ENCODE measurements at places on chromosomes 1 and 21.
A peak's percentile ranks its signal among the peaks of the same experiment; 100 is the strongest.

DNA sequence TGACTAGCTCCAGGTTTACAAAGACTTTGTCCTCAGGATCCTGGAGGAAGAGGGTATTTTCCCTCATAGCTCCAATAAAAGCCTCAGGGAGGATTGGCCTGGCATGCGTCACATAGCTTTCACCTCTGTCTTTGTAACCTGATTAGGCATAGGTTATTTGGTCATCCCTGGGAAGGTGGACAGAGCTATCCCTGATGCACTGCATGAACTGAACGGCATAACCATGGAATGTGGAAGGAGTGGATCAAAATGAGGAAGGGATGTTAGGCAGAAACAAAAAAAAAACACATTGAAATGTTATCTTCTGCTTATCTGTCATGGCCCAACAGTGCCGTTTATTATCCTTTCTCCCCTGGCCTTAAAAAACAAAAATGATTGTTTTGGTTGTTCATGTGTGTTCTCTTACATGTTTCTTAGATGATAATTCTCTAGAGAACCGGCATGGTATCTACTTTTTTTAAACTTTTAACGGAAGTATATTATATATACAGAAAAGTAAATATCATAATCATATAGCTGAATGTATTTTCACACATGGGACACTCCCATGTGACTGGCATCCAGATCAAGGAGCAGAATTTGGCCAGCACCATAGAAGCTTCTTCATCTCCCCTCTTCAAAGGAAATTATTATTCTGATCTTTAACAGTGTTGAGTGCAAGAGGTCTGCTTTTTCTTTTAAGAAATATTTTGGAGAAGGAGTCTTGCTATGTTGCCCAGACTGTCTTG lies 85.3 kb downstream of the RPS6KC1 start:
- no peak for DNase-seq

- DNase-seq: no peak
Measured at GRCh38 chr1:172867216-172867818, 183.4 kb downstream of the TNFSF18 start.

DNA sequence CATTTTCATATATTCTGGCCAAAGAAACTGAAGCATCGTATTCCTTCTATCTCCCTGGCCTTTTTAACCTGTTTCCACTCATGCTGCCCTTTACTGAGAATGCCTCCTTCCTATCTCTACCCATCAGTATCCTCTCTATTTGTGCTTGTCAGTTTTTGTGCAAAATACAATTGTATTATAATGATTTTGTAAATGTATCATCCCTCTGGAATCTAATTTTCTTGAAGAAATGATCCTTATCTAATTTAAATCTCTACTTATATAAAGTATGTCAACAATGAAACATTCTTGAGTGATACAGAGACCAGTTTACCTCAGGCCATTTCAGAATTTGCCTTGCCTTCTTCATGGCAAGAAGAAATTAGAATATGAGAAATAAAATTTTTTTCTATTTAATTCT lies 59.0 kb upstream of the TEKT2 start:
- no peak for DNase-seq

GRCh38 chr1:168102487-168102886 lies 34.2 kb downstream of the GPR161 start:
- no peak for DNase-seq

DNA sequence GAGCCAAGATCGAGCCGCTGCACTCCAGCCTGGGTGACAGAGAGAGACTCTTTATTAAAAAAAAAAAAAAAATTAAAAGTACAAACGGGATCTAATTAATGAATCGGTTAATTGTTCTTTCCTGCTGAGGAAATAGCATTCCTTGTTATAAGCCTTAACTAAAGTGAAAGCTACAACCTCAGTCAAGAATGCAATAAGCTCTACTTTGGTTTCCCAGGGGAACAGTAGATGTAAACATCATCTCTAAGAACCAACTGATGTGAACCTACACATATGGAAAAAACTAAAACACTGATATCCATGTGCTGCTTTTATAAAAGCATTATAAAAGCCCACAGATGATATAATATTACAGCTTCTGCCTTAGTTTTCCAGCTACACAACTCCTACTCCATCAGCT lies 41.9 kb downstream of the LPGAT1 start:
- DNase-seq: no peak

DNA sequence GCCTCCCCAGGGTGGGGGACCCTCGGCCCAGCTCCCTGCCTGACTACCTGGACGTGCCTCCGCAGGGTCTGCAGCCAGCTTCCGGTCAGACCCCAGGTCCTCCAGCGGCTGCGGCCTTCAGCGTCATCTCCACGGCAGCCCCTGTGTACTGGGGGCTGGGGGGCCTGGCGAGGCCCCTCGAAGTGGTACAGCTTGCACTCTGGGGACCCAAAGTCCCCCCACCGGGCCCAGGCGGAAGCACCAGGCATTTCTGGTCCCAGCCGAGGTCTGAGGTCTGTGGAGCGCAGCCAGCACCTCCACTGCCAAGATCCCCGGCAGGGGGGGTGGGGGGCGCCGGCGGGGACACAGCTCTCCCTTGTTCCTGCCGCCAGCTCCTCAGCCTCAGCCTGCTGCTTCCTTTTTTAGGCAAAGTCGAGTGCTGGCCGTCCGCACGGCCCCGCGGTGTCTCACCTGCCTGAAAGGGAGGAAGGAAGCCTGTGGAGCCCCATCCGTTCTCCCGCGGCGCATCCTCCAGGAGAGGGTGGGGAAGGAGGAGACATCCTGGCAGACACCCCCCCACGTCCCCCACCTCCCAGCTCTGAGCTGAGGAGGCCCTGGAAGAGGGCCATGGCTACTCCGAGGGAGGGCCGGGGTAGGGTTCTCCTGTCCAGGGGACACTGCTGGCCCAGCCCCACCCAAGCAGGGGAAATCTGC lies 1.2 kb upstream of the VWA1 start:
- DNase-seq: peak; percentile 80

- DNase-seq: no peak
Measured at GRCh38 chr1:181064011-181064623, 24.4 kb upstream of the IER5 start.

DNA sequence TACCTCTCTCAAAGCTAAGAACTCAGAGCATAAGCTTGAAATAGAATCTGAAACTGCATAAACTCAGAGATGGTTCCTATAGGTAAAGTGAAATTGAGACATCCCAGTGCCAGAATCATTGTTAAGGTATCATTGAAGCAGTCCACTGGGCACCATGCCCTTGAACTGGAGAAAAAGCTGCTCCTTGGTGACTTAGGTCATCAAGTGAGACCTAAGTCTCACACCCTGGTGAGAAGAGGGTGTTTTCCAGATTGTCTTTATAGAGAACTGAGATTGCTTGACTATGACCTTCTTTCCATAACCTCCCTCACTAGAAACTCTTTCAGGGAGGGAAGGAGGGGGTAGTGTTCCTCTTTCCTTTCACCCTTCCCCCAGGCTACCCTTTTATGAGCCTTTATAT lies 9.4 kb upstream of the ATP6V1G3 start:
- DNase-seq: no peak

- DNase-seq: no peak
Measured at GRCh38 chr1:68758666-68759209, 261.9 kb upstream of the DEPDC1 start.

GRCh38 chr21:34889320-34889675 lies 159.8 kb downstream of the RUNX1 start:
- DNase-seq: no peak

DNA sequence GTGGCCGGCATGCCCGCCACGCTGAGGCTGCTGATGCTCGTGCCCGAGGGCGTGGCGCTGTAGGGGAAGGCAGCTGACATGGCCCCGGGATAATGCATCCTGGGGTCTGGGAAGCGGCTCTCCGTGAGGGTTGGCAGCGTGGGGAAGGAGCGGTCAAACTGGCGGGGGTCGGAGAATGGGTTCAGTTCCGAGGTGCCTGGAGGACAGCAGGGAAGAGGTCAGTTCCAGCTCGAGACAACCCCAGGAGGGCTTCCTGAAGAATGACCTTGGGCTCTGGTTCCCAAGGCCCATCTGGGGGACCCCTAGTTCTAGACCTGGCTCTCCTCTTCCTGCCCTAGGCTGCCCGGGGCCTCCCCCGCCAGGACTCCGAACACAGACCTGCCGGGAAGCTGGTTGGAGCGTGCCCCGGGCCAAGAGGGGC lies 27.6 kb downstream of the RUNX3 start:
- DNase-seq: no peak

GRCh38 chr1:53296117-53296749 lies 31.6 kb downstream of the LRP8 start:
- no peak for DNase-seq

- no peak for DNase-seq
Measured at GRCh38 chr1:18946550-18947381, 9.7 kb downstream of the IFFO2 start.

- no peak for DNase-seq
Measured at GRCh38 chr1:150619576-150620509, 9.6 kb downstream of the ENSA start.

DNA sequence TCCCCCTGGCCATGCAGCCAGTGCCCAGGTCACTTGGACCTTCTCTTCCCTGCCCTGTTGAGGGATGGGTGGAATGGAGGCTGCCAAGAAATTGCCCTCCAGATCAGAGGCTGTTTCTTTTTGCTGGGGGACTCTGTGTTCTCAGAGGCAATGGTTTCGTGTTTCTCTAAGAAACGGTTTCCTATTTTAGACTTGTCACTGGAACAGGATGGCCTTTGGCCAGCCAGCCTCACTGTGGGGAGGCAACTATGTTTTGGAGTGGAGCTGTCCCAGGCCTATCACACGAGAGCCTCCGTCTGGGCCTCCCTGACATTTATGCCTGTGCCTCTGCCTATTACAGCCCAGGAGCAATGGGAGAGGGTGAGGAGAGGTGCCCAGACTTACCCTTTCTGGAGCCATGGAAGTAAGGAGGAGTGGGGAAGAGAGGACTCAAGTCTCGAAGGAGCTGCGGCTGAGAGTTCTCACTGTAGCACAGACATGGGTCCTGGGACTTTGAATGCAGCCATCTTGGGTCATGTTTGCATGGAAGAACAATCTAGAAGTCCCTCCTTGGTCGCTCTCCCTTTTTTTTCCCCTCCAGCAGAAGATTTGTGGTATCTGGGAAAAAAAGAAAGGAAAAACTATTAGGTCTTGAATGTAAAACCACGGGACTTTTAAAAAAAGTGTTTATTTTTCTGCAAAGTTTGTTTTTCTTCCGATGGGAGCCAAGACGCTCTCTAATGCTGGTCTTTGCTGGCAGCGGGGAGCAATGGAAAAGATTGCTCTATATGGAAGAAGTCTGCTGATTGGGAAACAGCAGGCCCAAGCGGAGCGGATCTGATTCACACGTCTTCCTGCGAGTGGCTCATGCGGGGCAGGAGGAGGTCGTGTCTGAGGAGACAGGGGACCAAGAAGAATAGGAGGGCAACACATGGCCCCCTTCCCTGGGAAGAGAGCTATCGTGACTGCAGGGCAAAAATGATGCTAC lies 219.2 kb downstream of the FOXD2 start:
- no peak for DNase-seq

DNA sequence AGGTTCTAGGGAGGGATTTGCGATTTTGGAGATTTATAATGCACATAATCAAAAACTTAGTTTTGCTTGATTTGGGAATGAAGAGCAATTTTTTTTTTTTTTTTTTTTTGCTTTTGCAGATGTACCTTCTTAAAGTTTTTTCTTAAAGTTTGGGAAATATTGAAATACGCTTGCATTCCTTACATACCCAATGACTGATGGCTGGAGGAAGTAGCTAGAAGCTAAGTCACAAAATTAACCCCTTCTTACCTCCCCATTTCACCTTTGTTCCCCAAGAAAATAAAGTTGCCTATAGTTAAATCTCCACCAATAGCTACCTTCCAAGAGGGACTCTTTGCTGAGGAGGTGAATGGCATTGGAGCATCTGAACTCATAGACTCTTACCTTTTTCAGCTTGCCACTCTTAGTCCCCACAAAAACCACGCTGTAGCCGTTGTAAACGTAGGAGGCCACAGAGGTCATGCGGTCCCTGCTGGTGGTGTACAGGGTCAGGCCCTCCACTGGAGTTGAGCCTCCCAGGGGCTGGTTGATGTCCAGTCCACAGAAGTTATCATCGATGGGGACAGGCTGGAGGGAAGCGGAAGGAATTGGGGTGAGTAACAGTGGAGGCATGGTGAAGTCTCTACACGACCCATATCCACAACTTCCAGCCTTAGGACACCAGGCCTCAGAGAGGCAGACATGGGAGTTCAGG lies 34.1 kb downstream of the PLXNA2 start:
- DNase-seq: no peak

DNA sequence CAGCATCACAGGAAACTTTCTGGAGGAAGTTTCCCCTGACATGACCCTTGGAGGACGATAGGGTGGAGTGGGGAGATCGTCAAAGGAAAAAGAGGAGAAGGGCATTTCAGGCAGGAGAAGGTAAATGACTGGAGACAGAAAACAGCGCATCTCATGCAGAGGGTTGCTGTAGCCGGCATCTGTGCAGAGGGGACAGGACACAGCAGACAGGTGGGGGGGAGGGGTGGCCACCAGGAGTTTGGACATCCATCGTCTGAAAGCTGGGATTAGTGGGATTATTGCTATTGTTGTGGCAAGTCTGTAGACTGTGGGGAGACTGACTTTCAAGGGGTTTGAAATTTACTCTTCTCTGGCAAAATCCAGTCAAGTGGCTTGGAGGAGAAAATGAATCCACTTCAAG lies 463.9 kb downstream of the OMA1 start:
- no peak for DNase-seq

GRCh38 chr1:15176898-15177665 lies 23.5 kb downstream of the TMEM51 start:
- no peak for DNase-seq

GRCh38 chr1:159959451-159959850 lies 5.4 kb upstream of the SLAMF9 start:
- no peak for DNase-seq

- no peak for DNase-seq
Measured at GRCh38 chr1:16374266-16374665, 7.2 kb downstream of the SZRD1 start.

DNA sequence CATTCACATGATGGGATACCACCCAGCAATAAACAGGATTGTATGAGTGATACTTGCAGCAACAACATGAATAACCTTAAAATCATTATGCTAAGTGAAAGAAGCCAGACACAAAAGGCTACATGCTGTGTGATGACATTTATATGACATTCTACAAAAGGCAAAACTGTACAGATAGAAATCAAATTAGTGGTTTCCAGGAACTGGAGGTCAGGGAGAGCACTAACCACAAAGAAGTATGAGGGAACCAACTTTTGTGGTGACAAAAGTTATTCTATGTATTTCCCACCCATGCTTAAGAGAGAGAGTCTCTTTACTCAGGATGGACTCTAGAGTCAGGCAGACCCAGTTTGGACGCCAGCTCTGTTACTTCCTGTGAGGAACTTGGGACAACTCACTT lies 364.5 kb upstream of the DAB1 start:
- DNase-seq: no peak

Data from substantia nigra (tissue), 51 donors.